ENCODE measurements at places on chromosomes 6 and 20. TPM values are rescaled to one million over a fixed set of nuclear protein-coding genes. Genes with fewer than 3 reads are reported as not detected.

C6orf58 gene
- not detected for total RNA-seq

SYNCRIP gene
- total RNA-seq: 39.0 TPM

EEF1A2 gene
- total RNA-seq: 797 TPM

CAP2 gene
- 63.6 TPM for total RNA-seq

RAB44 gene
- total RNA-seq: not detected

SIM1 gene
- total RNA-seq: not detected

- DNase-seq: no peak
Measured at GRCh38 chr6:45685076-45685475, 307.3 kb upstream of the SUPT3H start.

- peak; percentile 4 for DNase-seq
Measured at GRCh38 chr6:168159506-168159905, 80.5 kb upstream of the FRMD1 start.

- no peak for DNase-seq
Measured at GRCh38 chr6:90286884-90287488, 9.7 kb downstream of the BACH2 start.

- DNase-seq: no peak
Measured at GRCh38 chr20:53068241-53068640, 96.1 kb downstream of the TSHZ2 start.

DNA sequence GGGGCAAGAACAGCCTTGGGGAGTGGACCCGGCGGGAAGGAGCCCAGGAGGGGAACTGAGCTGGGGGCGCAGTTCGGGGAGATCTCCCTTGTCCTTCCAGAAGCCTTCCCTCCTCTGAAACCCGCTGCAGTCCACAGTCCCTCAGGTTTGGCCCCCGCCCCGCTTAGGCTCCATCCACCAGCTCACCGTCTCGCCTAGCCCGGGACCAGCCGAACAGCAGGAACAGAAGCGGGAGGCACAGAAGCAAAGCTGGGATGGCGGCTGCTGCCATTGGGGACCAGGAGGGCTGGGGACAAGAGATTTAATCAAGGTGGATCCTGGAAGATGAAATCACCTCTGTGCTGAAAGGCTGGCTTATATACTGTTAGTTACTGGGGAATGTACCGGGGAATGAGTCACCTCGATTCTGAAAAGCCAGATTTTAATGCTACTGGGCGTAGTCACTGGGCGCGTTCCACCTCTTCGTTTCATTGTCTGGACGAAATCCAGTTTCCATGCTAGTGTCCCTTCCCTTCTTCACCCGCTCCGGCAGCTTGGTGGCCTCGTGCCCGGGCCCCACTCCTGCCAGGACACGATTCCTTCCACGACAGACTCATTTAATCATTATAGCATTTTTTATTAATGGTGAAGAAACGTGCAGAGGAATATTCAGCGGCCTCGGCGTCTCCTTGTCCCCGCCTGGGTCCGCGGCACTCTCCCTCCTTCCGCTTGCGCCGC is at the start of gene RAET1L:
Gene RAET1L (minus strand): TSS at position 332 of the 717 bp plus-strand sequence. CDS start 61 bp downstream, at position 271.
- peak; percentile 66 for DNase-seq
